ENCODE measurements at places on chromosomes 2 and 18. TPM values are rescaled to one million over a fixed set of nuclear protein-coding genes. Genes with fewer than 3 reads are reported as not detected.
A peak's percentile ranks its signal among the peaks of the same experiment; 100 is the strongest.

DNA sequence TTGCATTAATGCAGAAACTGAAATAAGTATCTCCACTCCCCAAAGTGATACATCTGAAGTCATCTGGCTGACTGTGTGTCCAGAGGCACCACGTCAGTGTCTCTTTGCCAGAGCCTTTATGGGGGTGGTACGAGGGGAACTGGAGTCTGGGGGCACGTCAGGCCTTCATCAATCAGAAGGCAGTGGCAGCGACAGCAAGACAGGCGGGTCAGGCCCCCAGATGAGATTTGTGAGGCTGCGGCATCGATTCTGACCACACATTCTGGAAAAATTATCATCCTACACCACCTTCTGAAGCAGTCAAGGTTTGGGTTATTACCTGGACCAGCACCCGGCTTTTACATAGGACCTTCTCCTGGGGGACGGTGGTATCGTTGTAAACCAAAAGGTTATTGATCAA, 223.6 kb downstream of the GBX2 start:
- no peak for DNase-seq

FIGN gene
- total RNA-seq, result 3.7 TPM

DNA sequence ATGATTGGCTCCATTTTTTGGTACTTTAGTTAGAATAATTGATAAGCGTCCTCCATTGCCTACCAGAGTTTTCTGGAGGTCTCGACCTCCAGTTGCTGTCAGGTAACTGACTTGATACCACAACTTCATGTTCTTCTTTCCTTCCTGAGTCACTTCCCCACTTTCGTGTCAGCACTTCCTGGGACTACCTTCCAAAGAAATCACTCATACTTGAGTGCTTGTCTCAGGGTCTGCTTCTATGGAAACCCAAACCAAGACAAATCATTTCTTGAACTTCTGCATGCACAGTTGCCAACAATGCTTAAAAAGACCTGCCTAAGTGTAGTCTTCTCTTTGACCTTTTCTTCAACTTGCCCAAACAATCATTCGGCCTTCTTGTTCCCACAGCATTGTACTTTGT, 210.3 kb upstream of the ETAA1 start:
- no peak for DNase-seq

DNA sequence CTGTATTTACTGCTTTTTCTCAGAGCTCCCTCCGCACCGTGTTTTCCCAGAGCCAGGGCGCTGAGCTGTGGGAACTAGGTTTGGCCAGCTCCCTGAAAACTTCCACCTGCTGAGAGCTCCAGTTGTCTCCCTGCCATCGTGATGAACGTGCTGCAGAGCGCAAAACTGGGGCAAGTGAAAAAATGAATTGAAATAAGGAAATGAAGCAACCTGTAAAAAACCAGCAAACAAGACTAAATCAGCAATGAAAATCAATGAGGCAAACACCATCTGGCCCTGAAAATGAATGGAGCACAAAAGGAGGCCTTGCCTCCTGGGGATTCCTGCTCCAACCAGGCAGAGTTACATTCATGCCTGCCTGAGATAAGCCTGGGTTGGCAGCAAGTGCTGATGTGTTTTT, 129.9 kb downstream of the MARCHF4 start:
- DNase-seq, result peak; percentile 80

DNA sequence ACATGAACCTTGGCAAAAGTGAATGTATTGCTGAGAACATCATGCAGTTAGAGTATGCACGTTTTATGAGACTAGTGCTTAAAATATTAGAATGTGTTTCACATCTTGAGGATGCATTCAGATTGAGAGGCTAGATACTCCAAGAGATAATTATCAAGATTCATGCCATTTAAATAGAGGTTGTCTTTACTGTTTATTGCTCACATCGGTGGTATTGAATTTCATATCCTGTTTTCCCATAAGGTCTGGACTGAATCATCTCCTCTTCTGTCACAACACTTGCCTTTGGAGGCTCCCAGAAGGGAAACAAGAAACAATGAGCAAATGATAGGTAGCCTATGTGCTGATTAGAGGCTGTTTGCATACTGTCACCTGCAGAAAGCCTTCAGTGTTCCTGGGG, 83.8 kb downstream of the CLHC1 start:
- DNase-seq, result no peak

DNA sequence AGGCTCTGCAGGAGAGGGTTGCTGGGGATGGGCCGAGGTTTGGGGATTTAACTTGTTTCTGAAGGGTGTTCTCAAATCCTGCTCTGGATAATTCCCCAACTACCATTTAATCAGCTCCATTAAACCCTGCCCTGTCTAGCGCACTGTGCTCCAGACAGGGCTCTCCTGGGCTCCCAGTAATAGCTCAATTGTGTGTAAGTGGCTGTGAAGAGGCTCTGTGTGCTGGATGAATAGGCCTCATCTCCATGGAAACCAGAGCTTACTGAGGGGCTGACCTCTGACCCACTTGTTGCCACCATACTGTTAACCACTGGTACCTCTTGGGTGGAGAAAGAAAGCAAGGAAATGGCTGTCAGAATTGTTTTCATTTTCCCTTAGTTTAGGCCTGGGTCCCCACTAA, 92.9 kb downstream of the TGOLN2 start:
- no peak for DNase-seq

DNA sequence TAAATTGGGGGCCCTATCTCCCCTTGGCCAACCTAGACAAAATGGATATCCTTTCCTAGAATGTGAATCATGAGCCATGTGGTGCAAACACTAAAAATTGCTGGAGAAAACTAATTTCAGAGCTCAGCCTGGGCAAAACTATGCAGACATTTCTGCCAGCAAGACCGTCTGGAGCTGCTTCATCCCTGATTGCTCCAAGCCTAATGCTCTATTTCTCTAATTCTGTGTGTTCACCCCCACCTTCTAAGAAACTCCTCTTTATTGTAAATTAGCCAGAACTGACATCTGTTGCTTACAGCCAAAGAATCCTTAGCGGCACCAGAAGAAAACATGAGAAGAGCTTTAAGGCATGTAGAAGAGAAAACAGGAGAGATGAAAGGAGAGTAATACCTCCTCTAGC, 337.7 kb upstream of the CHAC2 start:
- no peak for DNase-seq

CAMKMT gene
- total RNA-seq, result 6.5 TPM

Data from G401 (cell line).